Pancreas (tissue), 10 donors: ENCODE measurements at places on chromosomes 2 and 18. TPM values are rescaled to one million over a fixed set of nuclear protein-coding genes. Genes with fewer than 3 reads are reported as not detected.

GRCh38 chr2:97011977-97012569 is 25.7 kb upstream of the FAM178B start:
- DNase-seq, result no peak

DNA sequence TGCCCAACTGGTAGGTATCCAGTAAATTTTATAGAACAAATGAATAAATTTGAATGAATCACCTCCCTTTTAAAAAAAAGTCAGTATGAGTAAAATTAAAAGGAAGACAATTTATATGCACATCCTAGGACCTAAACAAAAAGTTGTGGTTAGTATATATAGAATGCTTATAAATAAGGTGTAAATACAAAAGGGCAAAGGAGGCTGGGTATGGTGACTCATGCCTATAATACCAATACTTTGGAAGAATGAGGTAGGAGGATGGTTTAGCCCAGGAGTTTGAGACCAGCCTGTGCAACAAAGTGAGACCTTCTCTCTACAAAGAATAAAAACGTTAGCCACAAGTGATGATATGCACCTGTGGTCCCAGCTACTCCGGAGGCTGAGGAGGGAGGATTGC is 12.8 kb downstream of the C2orf69 start:
- no peak for DNase-seq

GRCh38 chr2:137525132-137525531 is 439.1 kb upstream of the HNMT start:
- no peak for DNase-seq

The FAP gene
- polyA plus RNA-seq, result 38.1 TPM

- DNase-seq, result no peak
Observed at GRCh38 chr2:141311430-141311829, 819.4 kb downstream of the LRP1B start.

DNA sequence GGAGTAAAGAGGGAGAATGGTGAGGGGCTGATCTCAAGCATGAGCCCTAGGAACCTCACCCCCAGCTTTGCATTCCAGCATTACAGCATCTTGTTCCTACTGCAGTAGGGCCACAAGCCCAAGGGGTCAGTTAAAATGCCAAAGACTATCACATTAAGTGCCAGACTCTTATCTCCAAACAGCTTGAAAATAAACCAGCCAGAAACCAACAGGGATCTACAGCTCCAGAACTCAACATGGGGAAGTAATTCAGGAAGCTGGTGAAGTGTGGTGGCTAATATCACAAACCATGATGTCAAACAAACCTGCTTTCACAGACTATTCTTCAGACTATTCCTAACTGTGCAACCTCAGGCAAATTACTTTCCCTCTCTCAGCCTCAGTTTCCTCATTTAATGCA is 278.3 kb downstream of the TNS1 start:
- no peak for DNase-seq

DNA sequence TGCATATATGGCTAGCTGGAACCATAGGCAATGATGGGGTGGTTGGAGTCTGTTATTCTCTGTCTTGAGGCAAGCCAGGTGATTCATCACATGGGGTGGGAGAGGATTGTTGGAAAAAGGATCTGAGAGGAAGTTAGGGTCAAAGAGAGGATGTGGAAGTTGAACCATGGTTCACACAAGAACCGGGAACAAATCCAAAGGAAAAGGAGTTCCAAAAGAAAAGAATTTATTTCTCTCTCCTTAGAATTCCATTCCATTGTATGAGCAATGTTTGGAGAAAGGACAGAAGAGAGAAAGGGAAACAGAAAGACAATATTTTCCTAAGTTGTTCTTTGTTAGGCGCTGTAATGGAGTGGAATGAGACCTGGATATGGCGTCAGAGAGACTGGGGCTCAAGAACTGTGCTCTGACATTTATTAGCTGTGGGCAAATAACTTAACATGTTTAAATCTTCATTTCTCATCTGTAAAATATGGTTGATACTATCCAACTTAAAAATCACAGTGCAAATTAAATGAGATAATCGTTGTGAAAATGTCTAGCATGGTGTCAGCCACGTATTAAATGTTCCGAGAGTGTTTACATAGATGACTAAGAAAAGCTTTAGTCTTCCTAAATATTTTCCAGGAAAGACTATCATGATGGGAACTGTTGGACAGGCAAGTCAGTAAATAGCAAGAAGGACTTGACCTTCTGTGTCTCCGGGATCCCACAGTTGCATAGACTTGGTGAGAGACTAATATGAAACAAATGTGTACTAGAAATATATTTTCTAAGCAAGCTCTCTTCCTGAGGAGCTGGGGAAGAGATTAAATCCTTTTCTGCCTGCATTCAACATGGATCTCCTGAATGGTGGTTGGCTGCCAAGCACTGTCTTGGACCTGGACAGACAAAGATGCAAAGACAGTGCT is 71.4 kb downstream of the TRIB2 start:
- no peak for DNase-seq

DNA sequence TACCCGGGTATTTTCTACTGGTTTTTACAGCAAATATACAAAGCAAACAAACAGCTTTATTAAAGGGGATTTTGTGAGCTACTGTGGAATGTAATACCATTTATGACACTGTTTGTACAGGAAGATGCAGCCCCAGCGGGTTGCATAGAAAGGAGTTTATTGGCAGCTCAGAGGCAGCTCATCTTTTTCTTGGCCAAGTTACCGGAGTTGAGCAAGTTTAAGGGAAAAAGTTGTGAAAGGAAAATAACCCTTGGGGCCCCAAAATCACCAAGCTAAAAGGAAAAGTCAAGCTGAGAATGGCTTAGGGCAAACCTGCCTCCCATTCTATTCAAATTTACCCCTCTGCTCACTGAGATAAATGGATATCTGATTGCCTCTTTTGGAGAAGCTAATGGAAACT is 60.8 kb downstream of the MOB4 start:
- no peak for DNase-seq

DNA sequence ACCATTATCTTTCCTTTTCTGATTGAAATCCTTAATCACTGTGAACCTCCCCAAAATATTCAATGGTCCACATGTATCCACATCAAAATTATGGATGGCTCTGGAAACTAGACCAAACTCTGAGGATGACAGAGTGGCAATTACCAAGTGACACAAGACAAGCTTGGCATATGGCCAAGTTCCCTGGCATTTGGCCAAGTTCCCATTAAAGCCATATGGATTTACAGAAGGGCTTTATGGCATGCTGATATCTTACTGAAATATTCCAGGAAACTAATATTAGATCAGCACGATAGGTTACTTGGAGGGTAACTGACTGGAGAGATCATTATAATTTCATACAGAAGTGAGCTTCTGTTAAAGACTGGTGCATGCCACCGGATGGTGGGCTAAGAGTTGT is 21.9 kb upstream of the CERS6 start:
- DNase-seq, result peak; percentile 56

DNA sequence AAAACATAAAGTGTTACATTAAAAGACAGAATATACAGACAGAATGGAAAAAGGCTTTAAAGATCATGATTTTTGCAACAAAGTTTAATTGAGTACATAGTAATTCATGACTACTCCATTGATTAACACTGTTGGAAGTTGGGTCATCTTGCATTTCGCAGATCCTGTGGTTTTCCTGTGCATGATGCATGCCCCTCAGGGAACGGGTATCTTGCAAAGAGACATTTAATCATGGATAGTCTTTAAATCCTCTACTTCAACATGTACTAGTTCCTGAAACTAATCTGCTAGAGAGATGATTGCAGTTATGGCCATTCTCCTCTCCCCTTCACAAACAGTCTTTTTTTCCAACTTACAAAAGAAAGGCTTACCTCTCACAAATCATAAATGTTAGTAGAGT is 155.6 kb upstream of the DSEL start:
- DNase-seq, result no peak

The TUBA3E gene
- polyA plus RNA-seq, result not detected

GRCh38 chr2:101558740-101559525 is 84.0 kb upstream of the RFX8 start:
- no peak for DNase-seq

The NXPH2 gene
- not detected for polyA plus RNA-seq

The FAM110C gene
- polyA plus RNA-seq, result 11.6 TPM

- no peak for DNase-seq
Observed at GRCh38 chr18:33603454-33603853, 25.4 kb downstream of the ASXL3 start.

GRCh38 chr2:168350380-168350779 is 103.0 kb upstream of the STK39 start:
- DNase-seq, result no peak

- DNase-seq, result no peak
Observed at GRCh38 chr18:56652802-56653201, 1.6 kb downstream of the WDR7 start.

- DNase-seq, result no peak
Observed at GRCh38 chr2:98903064-98903355, 33.0 kb downstream of the CRACDL start.

The KYNU gene
- 0.23 TPM for polyA plus RNA-seq

DNA sequence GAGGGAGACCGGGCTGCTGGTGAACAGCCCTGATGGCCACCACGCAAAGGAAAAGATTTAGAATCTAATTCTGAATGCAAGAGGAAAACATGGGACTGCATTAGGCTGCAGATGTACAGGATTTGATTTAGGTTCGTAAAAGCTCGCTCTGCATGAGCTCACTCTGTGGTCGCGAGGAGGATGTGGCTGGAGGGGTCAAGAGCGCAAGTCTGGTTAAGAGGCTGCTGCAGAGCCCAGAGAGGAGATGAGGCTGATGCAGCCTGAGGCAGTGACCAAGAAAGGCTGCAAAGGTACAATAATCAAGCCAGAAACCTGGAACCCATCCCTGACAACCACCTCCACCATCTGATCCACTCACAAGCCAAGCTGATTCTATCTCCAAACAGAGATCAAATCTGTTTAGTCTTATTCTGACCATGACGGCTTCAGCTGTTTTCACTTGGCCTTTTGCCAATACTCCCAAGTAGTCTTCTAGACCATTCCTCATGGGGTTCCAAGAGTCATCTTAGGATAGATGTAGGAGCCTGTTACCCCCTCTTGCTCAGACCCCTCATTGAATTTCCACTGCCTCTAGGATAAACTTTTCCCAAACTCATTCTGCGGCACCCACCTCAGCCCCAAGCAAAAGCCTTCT is 58.9 kb upstream of the ARL4C start:
- no peak for DNase-seq

DNA sequence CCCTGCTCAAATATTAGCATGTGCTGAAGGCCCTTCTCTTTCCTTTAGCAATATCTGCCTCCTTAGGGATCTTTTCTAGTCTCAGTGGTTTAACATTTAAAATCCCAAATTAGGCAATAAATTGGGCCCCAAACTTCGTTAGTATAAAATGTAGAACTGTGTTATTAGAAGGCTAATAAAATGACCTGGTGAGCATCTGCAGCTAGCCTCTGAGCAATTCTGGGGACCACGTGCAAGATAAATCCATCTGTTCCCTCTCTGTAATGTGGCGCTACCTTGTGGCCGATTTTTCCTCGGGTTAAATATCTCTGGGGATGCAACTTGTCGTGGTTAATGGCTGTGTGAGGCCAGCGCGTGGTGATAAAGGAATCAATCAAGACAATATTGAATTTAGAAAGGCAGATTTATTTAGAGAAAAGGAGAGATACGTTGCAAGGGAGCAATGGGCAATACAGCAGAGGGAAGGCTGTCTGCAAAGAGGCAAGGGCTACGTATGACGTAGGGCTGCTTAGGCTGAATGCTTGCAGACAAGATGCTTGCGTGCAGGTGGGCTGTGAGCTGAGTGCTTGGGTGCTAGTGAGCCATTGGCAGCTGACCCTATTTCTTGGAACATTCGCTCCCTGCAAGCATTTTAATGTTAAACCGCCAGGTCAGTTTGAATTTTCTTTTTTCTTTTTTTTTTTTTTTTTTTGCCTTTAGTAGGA is 18.5 kb upstream of the IL36G start:
- no peak for DNase-seq

The DSG1 gene
- polyA plus RNA-seq, result not detected

DNA sequence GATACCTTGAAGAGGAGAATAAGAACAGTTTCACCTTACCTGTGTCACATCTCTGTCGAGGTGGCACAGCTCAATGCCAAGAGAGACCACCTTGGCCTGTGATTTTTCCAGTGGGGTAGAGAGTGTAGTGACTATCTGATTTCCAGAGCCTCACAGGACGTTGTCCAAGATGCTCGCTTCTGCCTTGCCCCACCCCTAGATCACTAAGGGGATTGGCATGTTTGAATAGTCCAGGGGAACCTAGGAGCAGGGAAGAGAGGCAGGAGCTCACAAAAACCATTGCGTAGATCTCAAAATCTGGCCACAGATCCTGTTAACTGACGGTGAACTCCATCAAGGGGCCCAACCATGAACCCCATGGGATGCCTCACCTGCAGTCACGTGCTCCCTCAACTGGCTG is 24.2 kb downstream of the TMEM178A start:
- no peak for DNase-seq

The LRRC30 gene
- not detected for polyA plus RNA-seq

The DNAJC27 gene
- polyA plus RNA-seq, result 1.8 TPM

The TMEM182 gene
- 1.0 TPM for polyA plus RNA-seq

- DNase-seq, result peak; percentile 74
Observed at GRCh38 chr2:47783486-47784351, 774 bp downstream of the MSH6 start.

DNA sequence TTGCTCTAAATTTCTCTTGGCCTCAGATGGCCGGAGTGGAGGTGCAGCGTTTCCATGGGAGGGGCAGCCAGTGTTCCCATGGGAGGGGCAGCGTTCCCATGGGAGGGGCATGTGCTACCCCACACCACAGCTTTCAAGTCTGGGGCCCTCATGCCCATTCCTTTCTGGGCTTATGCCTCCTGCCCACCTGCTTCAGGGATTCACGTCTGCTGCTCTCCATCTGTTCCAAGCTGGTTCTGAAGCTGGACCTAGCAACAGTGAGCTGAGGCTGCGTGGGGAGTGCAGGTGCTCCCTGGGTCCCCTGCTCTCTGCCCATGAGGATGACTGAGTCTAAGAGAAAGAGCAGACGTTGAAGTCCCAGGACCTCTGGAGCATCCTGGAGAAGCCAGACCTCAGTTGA is 243.1 kb upstream of the PXDN start:
- no peak for DNase-seq

DNA sequence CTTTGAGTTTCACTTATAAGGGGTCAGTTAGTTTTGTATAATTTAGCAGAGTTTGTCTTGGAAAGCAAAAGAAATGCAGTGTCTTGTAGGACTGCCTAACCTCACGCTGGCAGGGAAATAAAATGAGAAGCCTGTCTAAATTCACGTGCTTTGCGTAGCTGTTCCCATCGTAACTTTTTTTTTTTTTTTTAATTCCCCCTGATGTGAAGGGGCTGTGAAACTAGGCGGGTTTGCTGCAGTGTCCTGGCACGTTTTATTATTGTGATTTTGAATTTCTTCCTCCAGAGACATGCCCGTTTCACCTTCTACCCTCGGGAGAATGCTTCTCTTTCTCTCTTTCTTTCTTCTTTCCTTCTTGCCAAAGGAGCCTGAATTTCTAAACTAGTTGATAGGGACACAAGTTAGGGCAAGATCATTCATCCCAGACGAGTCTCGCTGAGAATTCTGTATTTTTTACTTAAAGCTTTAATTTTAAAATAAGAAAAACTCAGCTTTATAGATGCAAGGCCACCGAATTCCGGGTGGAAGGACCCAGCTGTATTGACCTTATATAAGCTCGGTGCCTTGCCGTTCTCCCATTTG is 2.3 kb downstream of the MEIS1 start:
- no peak for DNase-seq

The TRABD2A gene
- polyA plus RNA-seq, result 0.27 TPM

GRCh38 chr2:195642027-195642678 is 14.9 kb upstream of the SLC39A10 start:
- no peak for DNase-seq

The TMEM169 gene
- polyA plus RNA-seq, result 0.47 TPM

- peak; percentile 13 for DNase-seq
Observed at GRCh38 chr2:3627500-3628100, 30.4 kb upstream of the ALLC start.

- no peak for DNase-seq
Observed at GRCh38 chr2:37570773-37571586, 100.5 kb downstream of the CDC42EP3 start.

The IL1RL1 gene
- 1.3 TPM for polyA plus RNA-seq

The REG1B gene
- 20,052 TPM for polyA plus RNA-seq
